SK-MEL-5 (cell line): ENCODE measurements at places on chromosomes 2 and 18.

DNA sequence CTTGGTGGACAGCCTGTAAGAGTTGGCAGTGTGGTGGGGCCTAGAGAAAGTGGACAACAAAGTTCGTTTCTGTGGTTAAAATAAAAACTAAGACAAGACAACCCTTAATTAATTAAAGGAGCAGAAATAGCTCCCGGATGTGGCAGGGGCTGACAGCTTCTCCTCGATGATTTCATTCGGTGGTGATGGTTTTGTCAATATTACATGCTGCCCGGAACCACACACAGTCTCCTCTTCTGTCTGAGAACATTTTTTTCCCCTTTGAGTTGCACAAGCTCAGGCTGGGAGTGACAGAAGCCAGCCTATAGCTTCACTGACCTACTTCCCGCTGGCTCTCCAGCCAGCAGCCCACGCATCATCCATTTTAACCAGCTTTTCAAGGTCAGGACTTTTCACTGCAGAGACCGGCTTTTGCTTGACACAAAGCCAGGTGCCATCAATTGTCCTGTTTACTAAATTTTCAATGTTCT lies 378.8 kb downstream of the SLC4A3 start:
- DNase-seq: no peak

GRCh38 chr18:4986066-4986465 lies 211.0 kb downstream of the AKAIN1 start:
- no peak for DNase-seq

DNA sequence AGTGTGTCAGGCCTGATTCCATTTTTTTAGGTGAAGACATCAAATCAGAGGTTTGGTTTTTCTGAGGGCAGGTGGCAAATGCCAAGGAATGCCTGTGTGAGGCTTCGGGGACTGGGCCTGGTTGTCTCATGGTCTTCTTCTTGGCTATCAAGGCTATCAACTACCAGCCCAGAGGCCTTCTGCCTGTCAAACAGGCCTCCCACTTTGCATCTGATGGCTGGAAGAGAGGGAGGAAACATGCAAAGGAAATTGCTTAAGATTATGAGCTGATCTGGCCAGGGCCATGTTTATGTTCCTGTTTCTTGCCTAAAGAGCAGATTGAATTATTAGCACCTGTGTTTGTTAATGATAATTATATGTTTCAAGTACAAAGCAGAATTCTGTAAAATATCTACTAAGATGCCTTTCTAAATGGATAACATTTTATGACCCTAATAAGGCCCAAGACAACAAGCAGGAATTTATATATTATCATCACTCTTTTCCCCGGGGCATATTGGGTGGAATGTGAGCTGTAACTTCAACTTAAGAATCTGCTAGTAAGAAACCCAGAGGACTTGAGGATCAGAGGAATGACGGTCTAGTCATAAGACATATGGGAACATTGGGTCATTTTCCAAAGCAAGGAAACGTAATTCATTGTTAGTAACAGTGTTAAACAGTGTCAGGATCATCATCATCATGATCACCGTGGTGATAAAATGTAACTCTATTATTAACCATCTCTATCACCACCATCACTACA lies 123.2 kb downstream of the LYPD6B start:
- no peak for DNase-seq

- DNase-seq: no peak
Measured at GRCh38 chr2:59752071-59752470, 801.4 kb downstream of the BCL11A start.

DNA sequence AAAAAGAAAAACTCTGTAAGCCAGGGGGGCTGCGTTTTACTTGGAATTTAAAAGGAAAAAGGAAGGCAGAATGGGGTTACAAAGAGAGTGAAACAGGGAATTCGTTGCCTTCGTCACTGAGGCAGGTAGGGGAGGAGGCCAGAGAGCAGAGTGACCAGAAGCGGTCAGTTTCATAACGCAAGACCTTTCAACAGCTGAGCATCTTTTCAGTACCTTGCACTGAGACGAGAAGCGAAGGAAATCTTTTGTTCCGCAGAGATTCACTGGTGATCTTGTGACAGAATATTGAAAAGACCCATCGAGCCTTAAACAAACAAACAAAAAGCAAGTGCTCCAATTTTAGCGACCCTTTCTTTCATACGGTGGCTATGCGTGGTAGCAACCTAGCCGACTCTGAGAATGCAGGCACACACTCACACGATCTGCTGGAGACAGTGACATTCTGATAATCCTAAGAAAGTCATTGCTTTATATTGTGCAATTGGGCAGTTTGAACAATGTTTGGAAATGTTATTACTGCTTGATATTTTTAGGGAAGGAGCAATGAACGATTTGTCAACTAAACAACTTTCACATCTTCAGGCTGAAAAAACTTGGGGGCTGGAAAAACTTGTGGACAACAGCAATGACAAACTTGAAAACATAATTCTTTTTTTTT lies 93.8 kb upstream of the ODC1 start:
- DNase-seq: no peak
